ENCODE measurements at places on chromosomes 6 and 20.

DNA sequence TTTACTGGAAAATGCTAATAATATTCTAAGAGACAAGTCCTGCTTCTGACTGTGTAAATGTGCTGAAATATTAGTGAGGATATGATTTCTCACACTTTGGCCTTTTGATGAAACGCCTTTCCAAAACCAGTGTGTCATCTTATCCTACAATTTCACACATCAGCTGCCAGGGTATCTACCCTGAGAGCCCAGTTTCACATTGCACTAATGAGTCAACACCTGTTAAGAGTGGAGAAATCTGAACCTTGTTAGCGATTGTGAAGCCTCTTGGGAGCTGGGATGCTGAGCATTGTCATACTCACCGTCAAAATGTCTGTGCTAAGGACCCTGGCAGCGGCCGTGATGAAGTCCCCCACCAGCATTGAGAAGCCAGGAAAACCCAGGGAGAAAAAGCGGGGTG is 166.0 kb downstream of the RALGAPA2 start:
- no peak for DNase-seq

DNA sequence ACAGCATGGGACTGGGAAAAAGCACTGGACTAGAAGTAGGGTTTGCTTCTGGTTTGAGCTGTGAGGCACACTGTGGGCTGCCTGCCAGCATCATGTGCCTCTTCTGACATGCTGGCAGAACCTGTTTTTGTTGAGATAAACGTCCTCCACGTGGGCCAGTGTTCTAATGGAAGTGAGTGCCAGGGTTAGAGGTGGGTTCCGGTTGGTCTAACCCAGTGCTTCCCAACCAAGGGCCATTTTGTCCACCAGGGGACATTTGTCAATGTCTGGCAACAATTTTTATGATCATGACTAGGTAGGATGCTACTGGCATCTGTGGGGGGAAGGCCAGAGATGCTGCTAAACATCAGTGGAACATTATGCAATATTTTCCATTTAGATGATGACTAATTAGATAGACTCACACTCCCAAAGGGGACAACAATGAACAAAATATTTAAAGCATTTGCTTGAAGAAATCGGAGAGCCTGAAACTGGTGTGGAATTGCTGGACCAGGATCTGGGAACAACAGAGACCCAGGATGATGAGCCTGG is 7.8 kb upstream of the APMAP start:
- peak; percentile 92 for DNase-seq

DNA sequence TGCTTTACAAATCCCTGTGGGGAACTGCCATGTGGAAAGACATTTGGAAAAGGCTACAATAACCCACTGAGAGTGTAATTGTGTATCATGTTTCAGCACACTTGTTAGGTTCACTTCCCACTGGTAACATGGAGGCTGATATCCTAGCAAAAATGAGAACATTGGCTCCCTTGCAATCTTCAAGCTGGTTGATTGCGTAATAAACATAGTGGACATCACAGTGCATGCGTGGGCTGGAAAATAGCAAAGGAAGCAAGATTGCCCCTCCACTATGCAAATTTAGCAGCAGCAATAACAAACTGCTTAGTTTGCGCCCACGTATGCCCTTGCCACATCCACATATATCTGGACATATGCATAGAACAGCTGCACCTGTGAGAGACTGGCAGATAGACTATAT is 410.2 kb downstream of the MEI4 start:
- no peak for DNase-seq

DNA sequence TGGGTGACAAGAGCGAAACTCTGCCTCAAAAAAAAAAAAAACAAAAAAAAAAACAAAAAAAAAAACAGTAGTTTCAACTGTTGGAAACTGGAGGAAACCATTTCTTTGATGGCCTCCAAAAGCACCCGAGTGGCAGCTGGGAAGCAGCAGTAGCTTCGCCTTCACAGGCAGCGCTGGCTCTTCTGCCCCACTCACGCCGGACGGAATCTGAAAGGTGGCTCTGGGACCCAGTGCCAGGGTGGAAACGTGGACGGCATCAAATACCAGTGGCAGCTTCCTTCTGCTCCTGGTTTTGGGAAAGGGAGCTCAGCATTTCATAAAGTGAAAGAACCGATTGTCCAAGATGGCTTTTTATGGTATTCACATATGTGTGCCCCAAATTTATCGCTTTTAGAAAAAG is 159.4 kb downstream of the SMOC2 start:
- no peak for DNase-seq

- DNase-seq: no peak
Measured at GRCh38 chr20:34529742-34530141, 13.5 kb downstream of the DYNLRB1 start.

GRCh38 chr20:14919501-14920081 is 582.2 kb upstream of the FLRT3 start:
- DNase-seq: peak; percentile 73

DNA sequence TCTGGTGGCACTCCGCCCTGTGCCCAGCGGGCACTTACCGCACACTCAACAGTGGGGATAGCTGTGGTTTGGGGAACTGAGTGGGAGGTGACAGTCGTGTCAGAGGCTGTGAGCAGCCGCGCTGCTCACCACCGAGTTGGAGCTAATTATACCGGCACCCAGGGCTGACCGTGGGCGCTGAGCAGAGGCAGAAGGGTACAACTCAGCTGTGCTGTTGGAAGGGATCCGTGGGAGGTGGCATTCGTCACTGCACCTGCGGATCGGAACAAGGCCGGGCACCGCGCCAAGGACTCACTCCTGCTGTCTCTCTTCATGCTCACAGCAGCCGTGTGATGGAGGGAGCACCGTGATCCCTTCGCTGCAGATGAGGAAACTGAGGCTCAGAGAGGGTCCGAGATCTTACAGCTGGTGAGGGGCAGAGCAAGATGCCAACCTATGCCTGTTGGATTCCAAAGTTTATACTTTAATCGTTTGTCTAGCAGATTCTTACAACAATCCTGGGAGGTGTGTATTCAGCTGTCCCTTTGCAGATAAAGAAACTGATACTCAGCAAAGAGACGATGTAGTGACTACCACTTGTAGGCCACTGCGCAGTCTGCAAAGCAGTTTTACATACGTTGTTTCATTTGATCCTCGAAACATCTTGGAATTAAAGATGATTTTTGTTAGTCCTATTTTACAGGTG is 713 bp upstream of the ELMO2 start:
- no peak for DNase-seq

- no peak for DNase-seq
Measured at GRCh38 chr6:125316621-125317020, 14.9 kb upstream of the HDDC2 start.

- no peak for DNase-seq
Measured at GRCh38 chr20:46200582-46201570, 82.8 kb downstream of the CD40 start.

- DNase-seq: no peak
Measured at GRCh38 chr20:57434390-57434700, 43.1 kb downstream of the RBM38 start.

- no peak for DNase-seq
Measured at GRCh38 chr6:136859430-136859829, 37.0 kb downstream of the PEX7 start.

- DNase-seq: no peak
Measured at GRCh38 chr6:146943664-146944063, 260.6 kb upstream of the STXBP5 start.

DNA sequence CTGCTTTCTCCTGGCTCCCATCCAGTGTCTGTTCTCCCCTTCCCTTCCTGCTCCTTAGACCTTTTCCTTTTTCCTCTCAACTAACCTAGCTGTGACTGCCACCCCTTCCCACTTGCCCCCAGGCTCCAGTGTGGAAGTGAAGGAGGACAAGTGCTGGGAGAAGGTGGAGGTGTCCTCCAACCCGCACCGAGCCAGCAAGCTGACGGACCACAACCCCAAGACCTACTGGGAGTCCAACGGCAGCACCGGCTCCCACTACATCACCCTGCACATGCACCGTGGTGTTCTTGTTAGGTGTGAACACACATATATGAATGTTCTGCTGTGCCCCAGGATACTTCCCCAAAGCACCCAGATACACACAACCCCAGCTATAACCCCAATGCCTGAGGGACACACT is 18.5 kb downstream of the CUL9 start:
- no peak for DNase-seq

- DNase-seq: no peak
Measured at GRCh38 chr6:168885751-168886742, 367.6 kb downstream of the THBS2 start.

DNA sequence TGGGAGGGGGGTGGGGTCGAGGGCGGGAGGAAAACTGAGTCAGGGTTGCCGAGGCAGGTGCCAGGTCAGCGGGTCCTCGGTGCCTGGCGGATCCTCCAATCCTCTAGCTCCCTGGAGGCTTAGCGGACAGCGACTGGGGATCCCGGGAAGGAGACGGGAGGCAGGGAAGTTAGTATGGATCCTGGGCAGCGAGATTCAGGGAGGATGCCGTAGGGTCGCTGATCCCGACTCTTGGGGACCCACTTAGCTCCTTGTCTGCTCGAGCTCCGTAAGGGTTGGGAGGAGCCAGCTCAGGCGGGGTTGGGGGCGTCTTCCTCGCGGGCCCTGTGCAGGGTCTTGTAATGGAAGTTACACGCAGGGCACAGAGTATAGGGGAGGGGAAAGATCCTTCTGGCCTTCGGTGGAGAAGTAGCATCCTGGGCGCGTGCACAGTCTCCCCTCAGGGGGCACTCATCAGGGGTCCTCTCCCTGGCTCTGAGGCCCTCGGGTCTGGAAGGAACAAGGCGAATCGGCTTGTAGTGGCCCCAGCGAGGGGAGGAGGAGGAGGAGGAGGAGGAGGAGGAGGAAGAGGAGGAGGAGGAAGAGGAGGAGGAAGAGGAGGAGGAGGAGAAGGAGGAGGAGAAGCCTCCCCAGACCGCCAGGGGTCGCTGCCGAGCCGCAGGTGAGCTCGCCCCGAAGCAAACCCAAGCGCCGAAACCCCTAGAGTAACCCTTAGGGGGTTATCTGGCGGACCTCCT is 6.4 kb upstream of the SLC12A5 start:
- no peak for DNase-seq

GRCh38 chr6:61887423-61887822 is 398.6 kb downstream of the KHDRBS2 start:
- peak; percentile 0 for DNase-seq

GRCh38 chr20:41179961-41180360 is 42.6 kb downstream of the PLCG1 start:
- no peak for DNase-seq

- no peak for DNase-seq
Measured at GRCh38 chr20:433300-433975, 25.3 kb downstream of the RBCK1 start.

DNA sequence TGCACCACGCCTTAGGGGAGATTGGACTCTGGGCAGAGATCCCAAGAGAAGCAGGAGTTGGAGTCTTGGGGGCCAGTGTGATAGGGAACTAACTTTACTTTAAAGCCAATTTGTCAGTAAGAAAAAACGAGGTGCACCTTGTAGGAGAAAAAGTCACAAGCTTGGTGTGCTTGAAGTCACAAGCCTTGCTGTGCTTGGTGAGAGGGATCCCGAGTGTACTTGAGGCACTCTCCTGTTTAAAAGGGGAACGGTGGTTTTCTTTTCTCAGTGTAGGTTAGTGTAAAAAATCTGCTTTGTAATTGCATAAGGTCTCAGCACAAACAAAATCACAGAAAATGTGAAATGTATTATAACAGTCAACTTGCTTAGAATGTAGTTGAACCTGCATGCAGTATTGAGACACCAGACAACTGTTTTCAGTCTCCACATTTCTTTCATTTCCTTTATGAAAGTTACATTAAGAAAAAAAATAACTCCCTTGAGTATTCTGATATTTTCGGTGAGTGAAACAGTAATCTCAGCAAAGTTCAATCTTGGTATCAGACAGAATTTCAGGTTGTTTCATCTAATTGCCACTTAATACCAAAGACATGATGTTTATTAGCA is 111.1 kb upstream of the DUSP22 start:
- DNase-seq: no peak

GRCh38 chr6:39218868-39219567 is 10.3 kb downstream of the KCNK5 start:
- peak; percentile 41 for DNase-seq

Measured in fibroblast of skin of right quadriceps (primary cell).